ENCODE measurements at places on chromosomes 16 and 17.
A peak's percentile ranks its signal among the peaks of the same experiment; 100 is the strongest.

GRCh38 chr16:57373117-57373947 is 1.0 kb downstream of the CX3CL1 start:
- H3K36me3 ChIP-seq = no peaks in the 10 kb centered on the region
- peaks cover 20% of the 10 kb centered on the region for H3K4me1 ChIP-seq
- H3K27ac ChIP-seq = peak overlapping the region; percentile 86
- DNase-seq = no peak
- H3K4me3 ChIP-seq = peak overlapping the region; percentile 59

DNA sequence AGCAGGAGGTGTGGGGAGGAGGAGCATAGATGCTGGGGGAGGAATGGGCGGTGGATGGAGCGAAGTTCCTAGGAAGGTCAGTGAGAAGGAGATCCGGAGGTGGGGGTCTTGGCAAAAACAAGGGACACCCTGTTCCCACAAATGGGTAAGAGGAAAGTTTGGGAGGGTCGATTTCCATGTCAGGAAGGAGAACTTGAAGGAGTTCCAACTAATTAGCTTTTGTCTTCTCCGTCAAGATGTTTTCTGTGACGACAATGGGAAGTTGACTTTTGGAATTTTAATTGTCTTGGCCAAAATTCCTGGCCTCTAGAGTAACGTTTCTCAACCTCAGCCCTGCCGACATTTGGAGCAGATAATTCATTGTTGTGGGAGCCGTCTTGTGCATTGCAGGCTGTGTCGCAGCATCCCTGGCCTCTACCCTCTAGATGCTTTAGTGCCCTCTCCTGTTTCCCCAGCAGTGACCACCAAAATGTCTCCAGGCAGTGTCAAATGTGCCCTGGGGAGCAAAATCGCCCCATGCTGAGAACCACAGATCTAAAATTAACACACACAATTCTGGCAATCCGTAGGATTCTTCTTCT is 97.1 kb downstream of the PITPNC1 start:
- no peak overlapping the region for H3K4me3 ChIP-seq
- no peaks in the 10 kb centered on the region for H3K36me3 ChIP-seq
- peak; percentile 61 for DNase-seq
- H3K4me1 ChIP-seq = peaks cover 33% of the 10 kb centered on the region
- H3K27ac ChIP-seq = peak overlapping the region; percentile 74

DNA sequence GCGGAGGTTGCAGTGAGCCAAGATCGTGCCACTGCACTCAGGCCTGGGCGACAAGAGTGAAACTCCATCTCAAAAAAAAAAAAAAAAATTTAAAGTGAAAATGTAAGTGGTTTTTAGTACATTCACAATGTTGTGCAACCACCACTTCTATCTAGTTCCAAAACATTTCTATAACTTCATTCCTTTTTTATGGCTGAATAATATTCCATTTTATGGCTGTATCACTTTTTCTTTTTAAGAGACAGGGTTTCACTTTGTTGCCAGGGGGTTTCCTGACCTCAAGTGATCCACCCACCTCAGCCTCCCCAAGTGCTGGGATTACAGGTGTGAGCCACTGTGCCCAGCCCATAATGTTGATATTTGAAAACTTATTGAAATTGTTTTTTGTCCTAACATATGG is 11.7 kb upstream of the CMTM3 start:
- H3K27ac ChIP-seq = no peak overlapping the region
- H3K4me1 ChIP-seq = no peaks in the 10 kb centered on the region
- H3K36me3 ChIP-seq = no peaks in the 10 kb centered on the region
- no peak overlapping the region for H3K4me3 ChIP-seq

- no peak overlapping the region for H3K4me3 ChIP-seq
- no peaks in the 10 kb centered on the region for H3K27me3 ChIP-seq
- no peak overlapping the region for H3K27ac ChIP-seq
- H3K36me3 ChIP-seq = no peaks in the 10 kb centered on the region
These were observed 359.8 kb upstream of the ERCC4 start for GRCh38 chr16:13560151-13560550.

DNA sequence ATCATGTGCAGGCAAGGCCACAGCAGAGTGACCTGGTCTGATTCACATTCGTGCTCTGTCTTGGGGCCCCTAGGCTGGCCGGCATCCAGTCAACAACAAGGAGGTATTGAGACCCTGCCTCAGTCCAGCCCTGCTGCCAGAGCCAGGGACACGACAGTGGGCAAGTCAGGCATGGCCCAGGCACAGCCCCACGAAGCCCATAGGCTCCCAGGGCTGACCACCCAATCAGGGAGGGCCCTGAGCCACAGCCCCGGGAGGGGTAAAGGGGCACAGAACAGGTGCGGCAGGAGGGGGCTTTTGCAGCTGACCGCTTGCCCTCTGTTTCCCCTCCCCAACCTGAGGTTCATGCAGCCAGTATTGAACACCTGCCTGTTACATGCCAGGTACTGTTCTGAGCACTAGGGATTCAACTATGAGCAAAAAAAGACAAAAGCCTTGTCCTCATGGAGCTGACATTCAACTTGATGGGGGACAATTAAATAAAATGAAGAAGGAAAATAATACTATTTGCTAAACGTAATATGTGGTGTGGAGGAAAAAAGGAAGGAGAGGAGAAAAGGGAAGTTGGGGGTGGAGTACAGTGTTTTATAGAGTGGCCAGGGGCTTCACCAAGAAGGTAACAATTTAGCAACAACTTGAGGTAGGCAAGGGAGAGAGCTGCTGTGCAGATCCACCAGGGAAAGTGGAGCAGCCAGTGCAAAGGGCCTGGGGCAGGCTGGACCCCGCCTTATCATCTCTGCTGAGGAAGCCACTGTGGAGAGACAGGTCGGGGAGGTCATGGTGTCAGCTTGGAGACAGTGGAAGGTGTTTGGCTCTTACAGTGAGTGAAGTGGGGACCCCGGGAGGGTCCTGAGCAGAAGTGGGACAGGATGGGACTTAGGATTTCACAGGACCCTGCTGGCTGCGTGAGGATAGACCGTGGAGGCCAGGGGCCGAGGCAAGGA is 6.1 kb downstream of the DRC3 start:
- no peak overlapping the region for H3K4me3 ChIP-seq
- no peaks in the 10 kb centered on the region for H3K4me1 ChIP-seq
- no peak overlapping the region for H3K27ac ChIP-seq
- DNase-seq = no peak

DNA sequence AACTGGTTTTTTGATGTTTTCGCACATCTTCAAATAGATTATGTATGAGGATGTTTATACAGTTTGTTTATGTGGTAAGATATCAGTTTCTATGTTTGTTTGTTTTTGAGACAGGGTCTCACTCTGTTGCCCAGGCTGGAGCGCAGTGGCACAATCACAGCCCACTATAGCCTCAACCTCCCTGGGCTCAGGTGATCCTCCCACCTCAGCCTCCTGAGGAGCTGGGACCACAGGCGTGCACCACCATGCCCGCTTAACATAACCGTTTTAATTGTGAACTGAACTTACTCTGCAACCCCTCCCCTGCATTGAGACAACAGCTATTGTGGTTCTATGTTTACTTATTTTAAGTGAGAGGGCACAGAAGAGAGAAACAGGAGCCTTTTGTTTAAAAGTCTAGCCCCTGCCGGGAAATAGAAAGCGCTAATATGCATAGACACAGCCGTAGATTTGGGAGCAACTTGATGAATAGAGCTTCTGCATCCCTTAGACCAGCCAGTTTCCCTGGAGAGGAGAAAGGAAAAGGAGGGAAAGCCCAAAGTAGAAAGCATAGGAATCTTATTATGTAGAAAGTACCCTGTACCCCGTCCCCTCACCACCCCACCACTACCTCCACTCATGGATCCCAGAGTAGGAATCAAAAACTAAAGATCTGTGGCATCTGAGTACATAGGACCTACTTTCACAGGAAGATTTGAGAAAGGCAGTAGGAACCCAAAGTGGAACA is 19.6 kb upstream of the APPBP2 start:
- H3K27ac ChIP-seq = no peak overlapping the region
- no peaks in the 10 kb centered on the region for H3K27me3 ChIP-seq
- no peaks in the 10 kb centered on the region for H3K4me1 ChIP-seq

GRCh38 chr17:1736348-1737281 is 6.1 kb upstream of the SERPINF2 start:
- H3K27ac ChIP-seq = peak overlapping the region; percentile 35
- DNase-seq = no peak
- H3K4me3 ChIP-seq = no peak overlapping the region
- H3K4me1 ChIP-seq = peaks cover 28% of the 10 kb centered on the region

GRCh38 chr17:28725660-28726225 is 290 bp downstream of the TLCD1 start:
- H3K36me3 ChIP-seq = peaks cover 40% of the 10 kb centered on the region
- peak overlapping the region; percentile 97 for H3K27ac ChIP-seq
- no peaks in the 10 kb centered on the region for H3K27me3 ChIP-seq
- no peak for DNase-seq
- H3K4me3 ChIP-seq = peak overlapping the region; percentile 82

- DNase-seq = no peak
- no peak overlapping the region for H3K4me3 ChIP-seq
- H3K27ac ChIP-seq = no peak overlapping the region
- peaks cover 23% of the 10 kb centered on the region for H3K4me1 ChIP-seq
These were observed 7.3 kb downstream of the ESRP2 start for GRCh38 chr16:68228652-68229051.

DNA sequence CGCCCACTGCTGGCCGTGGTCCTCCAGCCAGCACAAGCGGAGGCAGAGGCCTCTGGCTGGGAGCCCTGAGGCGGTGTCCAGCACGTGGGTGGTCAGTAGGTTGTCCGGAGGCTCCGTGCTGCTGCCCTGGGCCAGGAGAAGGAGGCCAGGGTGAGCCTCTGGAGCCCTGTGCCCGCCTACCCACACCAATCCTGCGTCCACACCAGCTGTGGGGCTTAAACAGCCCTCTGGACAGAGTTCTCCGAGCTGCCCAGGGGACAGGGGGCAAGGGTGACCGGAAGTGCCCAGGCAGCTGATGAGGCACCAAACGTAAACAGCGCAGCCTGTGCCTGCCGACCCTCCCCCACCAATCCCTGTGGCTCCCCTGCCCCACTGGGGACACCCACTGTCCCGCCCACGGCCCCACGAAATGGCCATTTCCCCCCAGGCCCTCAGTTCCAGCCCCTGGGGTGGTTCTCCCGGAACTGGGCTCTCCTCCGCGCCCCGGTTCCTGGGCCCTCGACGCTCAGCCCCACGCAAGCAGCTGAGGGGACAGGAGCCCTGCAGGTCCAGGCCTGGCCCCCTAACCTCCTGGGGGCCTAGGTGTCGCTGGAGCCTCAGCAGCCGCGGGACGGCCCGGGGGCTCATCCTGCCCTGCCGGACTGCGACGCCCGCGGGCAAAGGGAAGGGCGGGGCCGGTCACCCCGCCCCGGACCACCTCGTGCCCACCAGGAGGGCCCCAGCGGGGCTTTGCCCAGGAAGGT is 27.9 kb upstream of the DBNDD1 start:
- H3K27ac ChIP-seq = peak overlapping the region; percentile 43
- peak overlapping the region; percentile 32 for H3K4me3 ChIP-seq
- peaks cover 7% of the 10 kb centered on the region for H3K36me3 ChIP-seq
- no peaks in the 10 kb centered on the region for H3K4me1 ChIP-seq
- no peak for DNase-seq
- no peaks in the 10 kb centered on the region for H3K27me3 ChIP-seq

DNA sequence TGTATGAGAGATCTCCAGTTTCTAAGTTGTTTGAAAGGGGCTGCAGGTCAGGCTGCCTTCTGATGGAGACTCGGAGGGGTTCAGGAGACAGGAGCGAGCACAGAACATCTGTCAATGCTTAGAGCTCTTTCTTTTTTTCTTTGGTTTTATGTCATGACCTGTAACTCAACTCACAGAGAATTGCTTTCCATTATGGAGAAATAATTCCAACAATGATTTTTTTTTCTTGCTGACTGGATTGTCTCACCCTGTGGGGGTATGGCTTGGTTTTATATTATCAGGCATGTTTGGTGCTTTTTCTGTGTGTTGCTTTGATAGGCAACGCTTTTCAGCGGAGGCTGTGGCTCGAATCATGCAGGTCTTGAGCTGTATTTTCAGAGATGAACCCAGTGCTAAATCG is 10.7 kb upstream of the KCNJ2 start:
- H3K27ac ChIP-seq = no peak overlapping the region
- H3K36me3 ChIP-seq = no peaks in the 10 kb centered on the region
- H3K27me3 ChIP-seq = no peaks in the 10 kb centered on the region
- DNase-seq = no peak
- H3K4me3 ChIP-seq = no peak overlapping the region
- no peaks in the 10 kb centered on the region for H3K4me1 ChIP-seq

GRCh38 chr16:47477679-47478078 is 16.5 kb downstream of the PHKB start:
- no peak overlapping the region for H3K4me3 ChIP-seq
- no peaks in the 10 kb centered on the region for H3K27me3 ChIP-seq
- no peak overlapping the region for H3K27ac ChIP-seq
- no peaks in the 10 kb centered on the region for H3K4me1 ChIP-seq
- H3K36me3 ChIP-seq = no peaks in the 10 kb centered on the region

DNA sequence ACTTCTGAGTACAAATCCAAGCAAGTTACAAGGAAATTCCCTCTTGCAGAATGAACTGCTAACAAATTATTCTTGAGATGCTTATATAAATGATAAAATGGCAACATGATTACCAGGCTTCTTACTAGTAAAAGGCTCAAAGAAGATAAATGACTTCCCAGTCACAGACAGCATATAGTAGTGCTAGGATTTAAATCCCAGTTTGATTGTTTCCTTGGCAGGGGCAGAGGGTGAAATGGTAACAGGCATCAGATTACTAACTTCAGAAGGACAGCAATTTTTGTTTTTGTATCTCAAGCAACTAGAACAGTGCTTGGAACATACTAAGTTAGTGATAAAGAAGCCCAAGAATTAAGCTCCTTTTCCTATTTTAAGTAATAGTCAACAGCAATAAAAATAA is 102.8 kb downstream of the SSH2 start:
- H3K4me3 ChIP-seq = no peak overlapping the region
- no peaks in the 10 kb centered on the region for H3K27me3 ChIP-seq
- no peaks in the 10 kb centered on the region for H3K36me3 ChIP-seq
- H3K27ac ChIP-seq = no peak overlapping the region
- no peak for DNase-seq

GRCh38 chr16:4805231-4805630 is 2.8 kb upstream of the ROGDI start:
- no peak for DNase-seq
- no peak overlapping the region for H3K4me3 ChIP-seq
- peak overlapping the region; percentile 36 for H3K27ac ChIP-seq
- H3K36me3 ChIP-seq = peaks cover 52% of the 10 kb centered on the region
- no peaks in the 10 kb centered on the region for H3K27me3 ChIP-seq

GRCh38 chr16:333406-334094 is 19.0 kb downstream of the AXIN1 start:
- no peaks in the 10 kb centered on the region for H3K27me3 ChIP-seq
- H3K27ac ChIP-seq = no peak overlapping the region
- no peaks in the 10 kb centered on the region for H3K36me3 ChIP-seq
- H3K4me3 ChIP-seq = no peak overlapping the region
- DNase-seq = no peak
- H3K4me1 ChIP-seq = no peaks in the 10 kb centered on the region

GRCh38 chr16:58393138-58393504 is 850 bp downstream of the GINS3 start:
- peak overlapping the region; percentile 89 for H3K27ac ChIP-seq
- peak overlapping the region; percentile 80 for H3K4me3 ChIP-seq
- H3K36me3 ChIP-seq = peaks cover 4% of the 10 kb centered on the region
- H3K27me3 ChIP-seq = no peaks in the 10 kb centered on the region
- DNase-seq = no peak

Data from right atrium auricular region (tissue), 2 donors.